ENCODE measurements at places on chromosomes 7 and 10. TPM values are rescaled to one million over a fixed set of nuclear protein-coding genes. Genes with fewer than 3 reads are reported as not detected.

DNA sequence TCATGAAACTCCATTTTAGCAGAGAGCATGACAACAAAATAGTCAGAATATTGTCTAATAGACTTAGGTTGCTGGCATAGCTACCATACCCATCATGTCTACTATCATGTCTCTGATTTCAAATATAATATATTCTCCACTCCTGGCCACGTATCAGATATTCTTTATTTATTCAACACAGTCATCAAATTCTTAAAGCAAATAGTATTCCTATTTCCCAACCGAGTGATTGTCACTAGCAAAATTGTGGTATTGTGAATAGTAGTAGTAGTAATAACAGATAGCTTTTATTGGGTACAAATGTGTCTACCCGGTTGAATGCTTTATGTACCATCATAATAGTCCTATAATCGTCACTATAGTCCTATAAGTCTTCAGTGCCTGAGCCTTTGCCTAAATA lies 918.6 kb downstream of the KCNMA1 start:
- H3K4me1 ChIP-seq, result no peaks in the 10 kb centered on the region
- H3K27ac ChIP-seq, result no peak overlapping the region
- H3K4me3 ChIP-seq, result no peak overlapping the region
- H3K36me3 ChIP-seq, result no peaks in the 10 kb centered on the region

- no peak for DNase-seq
- H3K27ac ChIP-seq, result no peak overlapping the region
- no peak overlapping the region for H3K4me3 ChIP-seq
These were observed 9.4 kb upstream of the HK1 start for GRCh38 chr10:69268761-69269416.

Gene NEBL
- 0.59 TPM for total RNA-seq

- DNase-seq, result no peak
- H3K4me3 ChIP-seq, result no peak overlapping the region
- H3K4me1 ChIP-seq, result peaks cover 9% of the 10 kb centered on the region
These were observed 237.1 kb downstream of the PRPF18 start for GRCh38 chr10:13823709-13824405.

Gene PRDX3
- total RNA-seq, result 179 TPM

Gene BLVRA
- 39.9 TPM for total RNA-seq

GRCh38 chr7:151240536-151240935 lies 8.0 kb downstream of the SMARCD3 start:
- H3K36me3 ChIP-seq, result peaks cover 17% of the 10 kb centered on the region
- peaks cover 20% of the 10 kb centered on the region for H3K4me1 ChIP-seq
- H3K4me3 ChIP-seq, result no peak overlapping the region
- H3K27me3 ChIP-seq, result peaks cover 3% of the 10 kb centered on the region

DNA sequence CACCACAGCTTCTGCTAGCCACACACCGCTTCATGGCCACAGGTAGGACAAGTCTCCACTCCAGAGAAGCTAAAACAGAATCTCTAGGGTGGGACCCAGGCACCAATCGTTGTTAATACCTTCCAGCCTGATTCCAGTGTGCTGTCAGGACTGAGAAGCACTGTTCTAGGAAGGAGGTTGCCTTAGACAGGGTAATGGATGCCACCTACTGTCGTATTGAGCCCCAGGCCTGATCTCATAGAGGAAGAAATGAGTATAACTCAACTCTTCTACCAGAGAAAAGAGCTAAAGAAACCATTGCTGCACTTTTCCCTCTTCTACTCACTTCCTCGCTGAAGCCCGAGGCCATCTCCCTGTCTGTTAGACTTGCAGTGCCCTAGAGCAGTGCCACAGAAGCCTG lies 31.8 kb downstream of the CNNM1 start:
- no peak overlapping the region for H3K4me3 ChIP-seq
- no peak for DNase-seq
- no peaks in the 10 kb centered on the region for H3K36me3 ChIP-seq
- H3K4me1 ChIP-seq, result no peaks in the 10 kb centered on the region

Gene NAT16
- not detected for total RNA-seq

DNA sequence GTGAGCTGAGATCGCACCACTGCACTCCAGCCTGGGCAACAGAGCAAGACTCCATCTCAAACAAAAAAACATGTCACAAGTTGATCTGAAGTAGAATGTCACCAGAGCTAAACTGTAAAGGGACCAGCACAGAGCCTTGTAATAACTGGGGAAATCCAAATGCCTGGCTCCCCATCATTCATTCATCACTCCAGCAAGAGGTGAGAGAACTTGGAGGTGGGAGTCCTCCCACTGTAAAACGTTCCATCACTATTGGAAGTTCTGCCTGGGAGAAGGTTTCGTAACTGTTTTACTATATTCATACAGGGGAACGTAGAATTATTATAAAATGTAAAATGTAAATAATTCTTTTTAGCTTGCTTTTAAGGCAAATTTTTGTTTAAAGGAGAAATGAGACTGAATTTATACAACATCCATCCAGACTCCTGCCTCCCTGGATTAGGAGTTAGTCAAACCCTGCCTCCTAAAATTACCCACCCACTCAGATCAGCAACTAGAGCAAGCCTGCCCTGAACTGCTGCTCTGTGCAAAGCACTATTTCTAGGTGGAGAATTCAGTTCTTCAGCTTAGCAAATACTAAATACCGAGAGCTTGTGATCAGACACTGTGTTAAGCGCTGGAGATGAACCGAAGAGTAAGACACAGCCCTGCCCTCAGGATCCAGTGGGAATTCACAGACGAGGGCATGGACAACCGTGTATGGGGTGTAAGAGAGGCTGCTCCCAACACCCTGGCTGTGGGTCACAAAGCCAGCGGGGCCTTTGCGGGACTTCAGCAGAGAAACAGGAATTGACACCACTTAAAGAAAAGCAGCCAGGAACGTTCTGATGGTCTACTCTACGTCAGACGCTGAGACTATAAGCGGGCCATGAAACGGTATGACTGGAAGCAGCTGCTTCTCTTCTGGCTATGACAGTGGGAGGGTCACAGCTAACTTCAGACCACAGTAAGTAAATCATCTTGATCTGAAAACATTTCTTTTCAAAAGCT lies 208.3 kb downstream of the ZMYND11 start:
- peaks cover 6% of the 10 kb centered on the region for H3K36me3 ChIP-seq
- no peaks in the 10 kb centered on the region for H3K27me3 ChIP-seq
- no peak overlapping the region for H3K4me3 ChIP-seq
- no peaks in the 10 kb centered on the region for H3K4me1 ChIP-seq

Gene DLX6
- not detected for total RNA-seq

- peaks cover 44% of the 10 kb centered on the region for H3K4me1 ChIP-seq
- DNase-seq, result no peak
- no peaks in the 10 kb centered on the region for H3K27me3 ChIP-seq
- peak overlapping the region; percentile 98 for H3K27ac ChIP-seq
- peaks cover 84% of the 10 kb centered on the region for H3K36me3 ChIP-seq
These were observed 40.9 kb downstream of the PDSS1 start for GRCh38 chr10:26738301-26738911.

Gene HIPK2
- total RNA-seq, result 26.1 TPM

DNA sequence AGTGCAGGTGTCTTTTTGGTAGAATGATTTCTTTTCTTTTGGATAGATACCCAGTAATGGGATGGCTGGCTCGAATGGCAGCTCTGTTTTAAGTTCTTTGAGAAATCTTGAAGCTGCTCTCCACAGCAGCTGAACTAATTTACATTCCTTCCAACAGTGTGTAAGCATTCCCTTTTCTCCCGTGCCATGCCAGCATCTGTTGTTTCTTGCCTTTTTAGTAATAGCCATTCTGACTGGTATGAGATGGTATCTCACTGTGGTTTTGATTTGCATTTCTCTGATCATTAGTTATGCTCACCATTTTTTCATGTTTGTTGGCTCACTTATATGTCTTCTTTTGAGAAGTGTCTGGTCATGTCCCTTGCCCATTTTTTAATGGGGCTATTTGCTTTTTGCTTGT lies 486.3 kb downstream of the GALNT17 start:
- H3K27me3 ChIP-seq, result no peaks in the 10 kb centered on the region
- H3K4me3 ChIP-seq, result no peak overlapping the region
- DNase-seq, result no peak
- no peaks in the 10 kb centered on the region for H3K4me1 ChIP-seq
- H3K36me3 ChIP-seq, result no peaks in the 10 kb centered on the region

Gene LOXL4
- not detected for total RNA-seq

- no peak overlapping the region for H3K4me3 ChIP-seq
- H3K4me1 ChIP-seq, result no peaks in the 10 kb centered on the region
- H3K27ac ChIP-seq, result no peak overlapping the region
These were observed 127.8 kb downstream of the MGMT start for GRCh38 chr10:129594811-129595210.

DNA sequence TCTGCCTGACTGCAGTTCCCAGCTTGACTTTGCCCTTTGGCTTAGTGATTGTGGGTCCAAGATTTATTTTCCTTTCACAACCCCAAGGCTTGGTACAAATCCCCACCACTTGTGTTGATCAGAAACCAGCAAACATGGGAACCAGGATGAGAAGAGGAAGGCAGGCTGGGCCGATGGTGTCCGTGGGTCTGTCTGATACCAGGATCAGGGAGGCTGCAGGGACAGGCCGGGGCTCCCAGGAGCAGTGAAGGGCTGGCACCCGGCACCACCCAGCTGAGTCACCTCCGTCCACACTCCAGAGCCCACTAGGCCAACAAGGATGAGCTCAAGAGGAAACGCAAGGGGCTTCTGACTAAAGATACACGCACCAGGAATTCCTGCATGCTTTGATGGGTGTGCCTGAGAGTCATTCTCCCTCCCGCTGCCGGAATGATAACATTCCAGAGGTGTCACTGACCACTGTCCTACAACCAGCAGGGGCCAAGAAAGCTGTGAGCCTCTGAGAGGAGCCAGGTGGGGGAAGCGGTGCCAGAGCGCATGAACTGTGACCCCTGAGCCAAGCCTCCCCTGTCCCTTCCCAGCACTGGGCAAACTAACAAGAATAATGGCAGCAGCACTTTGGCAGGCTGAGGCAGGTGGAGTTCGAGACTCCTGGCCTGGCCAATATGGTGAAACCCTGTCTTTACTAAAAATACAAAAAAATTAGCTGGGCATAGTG lies 29.2 kb upstream of the PROSER2 start:
- peaks cover 2% of the 10 kb centered on the region for H3K27me3 ChIP-seq
- peaks cover 4% of the 10 kb centered on the region for H3K4me1 ChIP-seq
- DNase-seq, result no peak

Measured in activated CD4-positive, alpha-beta T cell treated with anti-CD3 and anti-CD28 coated beads, Interleukin-2, amount 10 ng/mL, durations not matched to agents 24 days and 14 days (primary cell).